ENCODE measurements at places on chromosomes 2 and 18.
A peak's percentile ranks its signal among the peaks of the same experiment; 100 is the strongest.

GRCh38 chr18:48252525-48252924 is 156.7 kb downstream of the ZBTB7C start:
- DNase-seq, result no peak

DNA sequence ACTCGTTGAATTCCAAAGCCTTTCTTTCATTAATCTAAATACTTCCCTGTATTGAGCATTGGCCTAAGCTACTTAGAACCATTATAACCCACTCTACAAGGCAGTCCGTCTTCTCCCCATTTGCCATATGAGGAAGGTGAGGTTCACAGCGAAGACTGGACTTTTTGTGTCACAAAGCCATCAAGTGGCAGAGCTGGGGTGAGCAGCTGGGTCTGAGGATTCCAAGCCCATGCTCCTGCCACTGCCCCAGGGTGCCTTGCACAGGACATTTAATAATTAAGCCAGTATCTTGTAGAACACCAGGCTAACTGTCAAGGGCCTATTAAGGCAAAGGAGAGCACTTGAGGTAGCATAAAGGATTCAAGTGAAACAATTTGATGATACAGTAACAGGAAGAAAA is 68.8 kb upstream of the ZNF397 start:
- DNase-seq, result no peak

GRCh38 chr2:124542932-124543640 is 518.0 kb downstream of the CNTNAP5 start:
- no peak for DNase-seq

- no peak for DNase-seq
Measured at GRCh38 chr2:69452687-69453086, 15.5 kb upstream of the NFU1 start.

- no peak for DNase-seq
Measured at GRCh38 chr2:130871843-130872740, 35.4 kb downstream of the ARHGEF4 start.

DNA sequence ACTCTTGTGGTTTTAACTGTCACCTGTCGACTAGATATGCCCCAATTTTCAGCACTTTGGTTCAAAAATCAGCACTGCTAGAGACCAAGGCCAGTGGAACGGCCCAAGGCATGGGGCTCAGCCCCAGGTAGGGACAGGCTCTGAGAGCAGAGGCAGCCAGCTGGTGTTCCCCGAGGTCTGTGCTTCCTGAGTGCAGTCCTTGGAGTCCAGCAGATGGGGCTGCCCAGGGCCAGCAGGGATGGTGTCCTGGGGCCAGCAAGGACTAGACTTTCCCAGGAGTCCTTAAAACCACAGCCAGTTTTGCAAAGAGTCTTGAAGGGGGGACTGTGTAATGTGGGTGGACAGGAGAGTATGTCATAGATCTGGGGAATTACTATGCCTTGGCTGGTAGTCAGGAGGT is 56.3 kb downstream of the POMC start:
- DNase-seq, result no peak

DNA sequence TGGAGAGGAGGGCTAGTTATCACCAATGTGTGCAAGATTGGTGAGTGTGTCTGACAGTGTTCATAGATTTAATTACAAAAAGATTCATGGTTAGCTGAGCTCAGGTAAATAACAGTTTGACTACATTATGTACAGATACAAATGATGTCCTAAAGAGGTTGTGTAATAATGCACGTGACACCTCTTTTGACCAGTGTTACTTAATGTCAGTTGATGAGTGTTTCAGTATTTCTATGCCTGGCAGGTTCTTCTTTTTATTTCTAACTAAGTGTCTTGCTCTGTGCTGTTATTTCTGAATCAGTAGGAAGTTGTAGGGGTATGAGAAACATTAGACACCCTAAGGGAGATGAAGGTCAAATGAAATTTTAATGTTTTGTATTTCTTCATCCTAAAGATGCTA is 7.9 kb upstream of the INHBB start:
- no peak for DNase-seq

GRCh38 chr18:57910134-57910533 is 107.0 kb upstream of the ATP8B1 start:
- DNase-seq, result no peak

DNA sequence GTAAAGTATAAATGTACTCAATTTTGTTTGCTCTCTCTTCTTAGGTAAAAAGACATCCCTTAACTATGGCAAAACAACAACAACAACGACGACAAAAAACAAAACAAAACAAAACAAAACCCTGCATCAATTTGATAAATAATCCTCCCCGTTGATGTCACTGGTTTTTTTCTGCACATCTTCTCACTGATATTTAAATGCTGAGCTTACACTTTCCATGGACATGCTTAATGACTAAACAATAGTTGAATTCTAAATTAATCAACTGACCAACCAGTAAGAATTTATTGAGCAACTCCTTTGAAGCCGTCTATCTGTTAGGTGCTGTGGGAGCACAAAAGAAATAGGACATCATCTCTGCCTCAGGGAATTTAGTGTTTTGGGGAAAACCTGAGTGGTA is 20.2 kb upstream of the POLE4 start:
- no peak for DNase-seq

- DNase-seq, result peak; percentile 69
Measured at GRCh38 chr2:233711312-233712008, 1.2 kb upstream of the UGT1A5 start.

- no peak for DNase-seq
Measured at GRCh38 chr18:15198116-15198389, 450.1 kb downstream of the ANKRD30B start.

- DNase-seq, result no peak
Measured at GRCh38 chr2:8370258-8370802, 311.5 kb upstream of the ID2 start.

DNA sequence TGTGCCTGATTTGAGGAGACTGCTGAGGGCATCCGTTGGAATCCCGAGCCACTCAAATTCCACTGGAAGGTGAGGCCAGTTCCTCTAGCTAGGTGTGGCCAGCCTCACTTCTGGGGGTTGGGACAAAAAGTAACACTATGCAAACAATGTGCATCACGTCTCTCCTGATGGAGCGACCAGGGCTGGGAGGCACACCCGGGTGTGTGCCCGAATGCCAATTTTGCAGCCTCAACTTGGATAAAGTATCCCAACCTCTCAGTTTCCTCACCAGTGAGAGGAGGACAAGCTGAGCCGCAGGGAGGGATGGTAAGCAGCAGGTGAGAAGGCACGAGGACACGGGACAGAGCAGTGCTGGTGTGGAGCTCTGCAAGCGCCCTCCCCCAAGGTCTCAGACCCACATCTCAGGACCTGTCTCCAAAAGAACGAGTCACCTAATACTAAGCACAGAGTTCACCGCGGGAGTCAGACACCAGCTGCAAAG is 218.3 kb downstream of the HAUS1 start:
- DNase-seq, result no peak

- DNase-seq, result no peak
Measured at GRCh38 chr2:137049518-137049917, 284.2 kb downstream of the THSD7B start.

DNA sequence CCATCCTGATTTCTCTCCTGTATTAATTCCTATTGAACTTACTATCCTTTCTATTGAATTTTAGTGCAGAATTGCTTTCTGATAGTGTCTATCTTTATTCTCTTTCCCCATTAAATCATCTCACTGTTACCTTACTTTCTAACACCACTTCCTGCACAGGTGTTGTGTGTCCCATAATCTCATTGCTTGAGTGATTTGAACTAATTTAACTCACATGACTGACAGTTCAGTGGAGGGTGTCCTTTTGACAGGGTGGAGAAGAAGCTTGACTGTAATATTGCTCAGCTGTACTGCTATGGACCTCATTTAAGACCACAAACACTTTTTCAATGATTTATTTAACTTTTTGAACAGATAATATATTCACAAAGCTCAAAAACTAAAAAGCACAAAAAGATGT is 211.8 kb downstream of the NRXN1 start:
- no peak for DNase-seq

DNA sequence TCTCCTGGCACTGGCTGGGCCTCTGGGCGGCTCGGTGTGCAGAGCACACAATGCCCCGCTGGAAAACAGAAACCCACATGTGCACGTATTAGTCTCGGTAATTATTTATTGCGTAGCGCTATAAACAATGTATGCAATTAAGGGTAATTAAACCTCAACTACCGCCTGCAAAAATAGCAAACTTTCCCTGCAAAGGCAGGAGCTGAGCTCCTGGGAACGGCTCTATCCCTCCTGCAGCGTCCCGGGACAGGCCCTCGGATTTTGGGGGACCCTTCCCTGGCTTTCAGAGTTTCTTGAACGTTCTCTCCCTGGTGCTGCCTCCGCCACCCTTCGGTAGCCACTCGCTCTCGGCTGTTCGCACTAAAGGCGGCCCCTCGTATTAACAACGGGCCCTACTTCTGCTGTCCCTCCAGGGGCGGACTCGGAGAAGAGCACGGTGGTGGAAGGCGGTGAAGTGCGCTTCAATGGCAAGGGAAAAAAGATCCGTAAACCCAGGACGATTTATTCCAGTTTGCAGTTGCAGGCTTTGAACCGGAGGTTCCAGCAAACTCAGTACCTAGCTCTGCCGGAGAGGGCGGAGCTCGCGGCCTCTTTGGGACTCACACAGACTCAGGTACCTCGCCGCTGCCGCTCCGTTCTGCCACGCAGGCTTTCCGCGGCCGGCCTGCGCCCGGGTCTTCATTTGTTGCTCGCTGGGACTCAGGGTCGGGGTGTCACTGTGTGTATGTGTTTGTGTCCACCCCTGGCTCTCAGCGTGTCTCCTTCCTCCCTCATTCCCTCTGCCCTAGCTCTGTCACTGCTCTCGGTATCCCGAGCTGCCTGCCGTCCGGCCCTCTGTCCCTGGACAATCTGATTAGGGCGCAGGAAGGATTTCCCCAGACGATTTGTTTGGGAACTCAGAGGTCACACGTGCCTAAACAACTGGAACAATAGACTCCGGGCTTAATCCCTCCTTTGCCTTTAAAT is 1.2 kb downstream of the DLX1 start:
- peak; percentile 68 for DNase-seq

GRCh38 chr18:26708806-26709716 is 156.4 kb downstream of the AQP4 start:
- DNase-seq, result no peak

DNA sequence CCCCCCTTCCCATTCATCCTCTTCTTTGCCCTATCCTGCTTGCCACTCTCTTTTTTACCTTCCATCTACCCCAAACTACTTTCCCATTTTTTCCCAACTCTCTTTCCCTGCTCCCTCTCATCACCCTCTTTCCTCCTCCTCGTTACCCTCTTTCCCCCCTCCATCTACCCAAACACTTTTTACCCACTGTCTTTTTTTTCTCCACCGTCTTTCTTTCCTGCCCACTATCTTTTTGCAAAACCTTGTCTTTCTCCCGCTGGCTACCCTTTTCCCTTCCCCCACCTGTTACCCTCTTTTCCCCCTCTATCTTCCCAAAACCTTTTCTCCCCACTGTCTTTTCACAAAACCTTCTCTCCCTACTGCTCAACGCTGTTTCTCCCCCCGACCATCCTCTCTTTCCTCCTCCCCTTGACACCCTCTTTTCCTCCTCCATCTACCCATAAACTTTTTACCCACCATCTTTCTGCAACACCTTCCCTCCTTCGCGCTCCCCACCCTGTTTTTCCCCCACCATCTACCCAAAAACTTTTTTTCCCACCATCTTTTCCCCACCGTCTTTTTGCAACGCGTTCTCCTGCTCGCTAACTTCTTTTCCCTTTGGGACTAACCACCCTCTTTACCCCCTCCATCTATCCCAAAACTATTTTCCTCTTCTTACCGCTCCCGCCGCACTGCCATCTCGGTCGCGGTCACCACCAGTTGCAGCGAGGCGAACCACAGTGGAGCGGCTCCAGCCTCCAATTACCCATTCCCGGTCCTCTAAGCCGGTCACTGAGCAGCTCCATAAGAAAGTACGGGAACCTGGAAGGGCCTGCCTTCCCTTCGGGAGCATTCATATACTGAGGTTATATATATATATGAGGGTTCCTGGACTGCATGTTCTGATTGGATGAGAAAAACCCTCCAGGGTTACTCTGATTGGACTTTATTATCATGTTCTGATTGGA is 15.0 kb downstream of the CCDC74A start:
- no peak for DNase-seq

DNA sequence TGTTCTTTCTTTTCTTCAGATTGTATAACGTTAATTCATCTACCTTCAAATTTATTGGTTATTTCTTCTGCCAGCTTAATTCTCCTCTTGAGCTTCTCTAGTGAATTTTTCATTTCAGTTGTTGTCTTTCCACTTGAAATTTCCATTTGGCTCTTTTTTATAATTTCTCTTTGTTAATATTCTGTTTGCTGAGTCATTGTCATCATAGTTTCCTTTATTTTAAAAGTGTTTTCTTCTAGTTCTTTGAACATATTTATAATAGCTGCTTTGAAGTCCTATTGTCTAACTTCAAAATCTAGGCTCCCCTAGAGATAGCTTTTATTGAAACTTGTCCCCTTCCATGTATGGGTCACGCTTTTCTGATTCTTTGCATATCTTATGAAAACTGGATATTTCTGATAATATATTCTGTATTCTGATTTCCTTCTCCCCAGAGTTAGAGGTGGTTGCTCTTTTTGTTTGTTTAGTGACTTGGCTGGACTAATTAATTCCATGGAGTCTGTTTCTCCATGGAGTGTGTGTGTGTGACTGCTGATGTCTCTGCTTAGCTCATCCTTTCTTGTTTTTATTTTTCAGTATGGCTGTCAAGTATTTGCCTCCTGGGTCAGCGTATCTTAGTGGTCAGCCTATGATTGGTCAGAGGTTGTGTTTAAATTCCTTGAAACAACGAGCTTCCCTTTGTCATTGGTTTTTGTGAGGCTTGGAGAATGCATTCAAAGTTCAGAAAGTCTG is 47.6 kb downstream of the DIS3L2 start:
- no peak for DNase-seq

- DNase-seq, result no peak
Measured at GRCh38 chr18:45838302-45839070, 13.0 kb downstream of the SIGLEC15 start.

GRCh38 chr2:55995211-55995610 is 71.6 kb upstream of the EFEMP1 start:
- no peak for DNase-seq

GRCh38 chr2:21607572-21607971 is 483.8 kb downstream of the TDRD15 start:
- DNase-seq, result no peak

DNA sequence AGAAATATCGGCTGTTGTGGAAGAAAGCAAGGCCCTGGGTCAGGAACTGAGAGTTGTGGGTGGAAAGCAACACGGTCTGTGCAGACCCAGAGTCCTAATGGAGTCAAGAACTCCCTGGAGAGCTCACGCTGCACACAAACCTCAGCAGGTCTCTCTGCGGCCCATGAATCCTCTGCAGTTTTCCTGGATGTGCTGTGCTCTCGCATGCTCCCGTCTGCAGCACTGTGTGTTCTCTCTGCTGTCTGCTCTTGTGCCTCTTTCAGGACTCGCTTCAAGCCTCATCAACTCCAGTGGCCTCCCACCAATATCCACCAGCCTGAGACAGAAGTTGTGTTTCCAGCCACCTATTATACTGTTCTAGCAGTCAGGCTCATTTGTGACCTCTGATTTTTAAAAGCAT is 24.3 kb downstream of the RNU4ATAC start:
- no peak for DNase-seq

- DNase-seq, result no peak
Measured at GRCh38 chr2:128732976-128733431, 414.3 kb upstream of the HS6ST1 start.
